ENCODE measurements at places on chromosomes 12 and 14.

DNA sequence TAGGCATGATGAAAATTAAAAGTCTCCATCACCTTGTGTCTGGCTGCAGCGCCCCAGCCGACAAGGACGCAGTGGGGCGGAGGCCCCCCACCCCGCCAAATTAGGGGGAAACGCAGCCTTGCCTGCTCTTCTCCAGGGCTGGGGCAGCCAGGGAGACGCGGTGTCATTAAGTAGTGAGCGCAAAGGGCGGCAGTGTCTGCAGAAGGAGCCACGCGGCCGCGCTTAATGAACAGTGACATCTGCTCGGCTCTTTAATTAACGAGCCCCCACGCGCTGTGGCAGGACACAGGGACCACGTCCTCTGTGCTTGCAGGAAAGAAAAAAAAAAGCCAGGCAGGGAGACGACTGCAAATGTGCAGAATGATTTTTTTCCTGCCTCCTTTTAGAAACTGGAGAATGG is 93.4 kb upstream of the NCOR2 start:
- DNase-seq: no peak

GRCh38 chr12:130433411-130433810 is 95.7 kb downstream of the PIWIL1 start:
- no peak for DNase-seq

GRCh38 chr12:105110851-105111250 is 3.3 kb downstream of the WASHC4 start:
- no peak for DNase-seq

- no peak for DNase-seq
Measured at GRCh38 chr12:114921781-114922180, 237.8 kb upstream of the TBX3 start.

- no peak for DNase-seq
Measured at GRCh38 chr14:80586131-80586530, 355.4 kb downstream of the CEP128 start.

GRCh38 chr14:100524233-100524932 is 62.8 kb downstream of the BEGAIN start:
- DNase-seq: no peak

- DNase-seq: no peak
Measured at GRCh38 chr12:50986966-50987737, 34.8 kb downstream of the HIGD1C start.

- DNase-seq: no peak
Measured at GRCh38 chr12:83859021-83859420, 1053.6 kb downstream of the SLC6A15 start.

- DNase-seq: no peak
Measured at GRCh38 chr12:115755725-115756085, 521.8 kb downstream of the MED13L start.

DNA sequence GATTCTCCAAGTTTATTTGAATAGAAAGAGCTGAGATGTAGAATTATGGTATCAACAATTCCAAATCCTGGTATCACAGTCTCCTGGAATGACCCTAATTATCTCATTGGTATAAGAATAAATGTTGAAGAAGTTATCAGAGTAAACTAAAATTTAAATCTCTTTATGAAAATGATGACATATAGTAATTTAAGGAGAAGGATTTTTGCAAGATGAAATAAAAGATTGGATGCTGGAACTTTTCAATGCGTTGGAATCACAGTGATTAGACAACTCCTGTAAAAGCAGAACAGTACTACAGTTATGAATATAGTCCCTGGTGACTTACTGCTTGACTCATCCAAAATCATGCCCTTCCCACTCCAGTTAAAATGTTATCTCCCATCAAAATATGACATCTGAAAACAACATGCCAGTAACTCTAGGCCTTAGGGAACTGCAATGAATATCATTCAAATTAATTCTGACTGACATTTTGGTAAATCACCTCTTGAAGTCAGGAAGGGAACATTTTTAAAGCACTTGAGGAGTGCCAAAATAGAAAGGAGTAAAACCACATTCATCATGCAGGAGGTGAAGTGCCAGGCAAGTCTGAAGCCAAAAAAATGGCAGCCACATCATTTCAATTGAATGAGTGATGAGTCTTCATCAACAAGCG is 197.8 kb upstream of the PRKD1 start:
- no peak for DNase-seq

GRCh38 chr12:7645395-7646177 is 20.1 kb downstream of the APOBEC1 start:
- DNase-seq: no peak

DNA sequence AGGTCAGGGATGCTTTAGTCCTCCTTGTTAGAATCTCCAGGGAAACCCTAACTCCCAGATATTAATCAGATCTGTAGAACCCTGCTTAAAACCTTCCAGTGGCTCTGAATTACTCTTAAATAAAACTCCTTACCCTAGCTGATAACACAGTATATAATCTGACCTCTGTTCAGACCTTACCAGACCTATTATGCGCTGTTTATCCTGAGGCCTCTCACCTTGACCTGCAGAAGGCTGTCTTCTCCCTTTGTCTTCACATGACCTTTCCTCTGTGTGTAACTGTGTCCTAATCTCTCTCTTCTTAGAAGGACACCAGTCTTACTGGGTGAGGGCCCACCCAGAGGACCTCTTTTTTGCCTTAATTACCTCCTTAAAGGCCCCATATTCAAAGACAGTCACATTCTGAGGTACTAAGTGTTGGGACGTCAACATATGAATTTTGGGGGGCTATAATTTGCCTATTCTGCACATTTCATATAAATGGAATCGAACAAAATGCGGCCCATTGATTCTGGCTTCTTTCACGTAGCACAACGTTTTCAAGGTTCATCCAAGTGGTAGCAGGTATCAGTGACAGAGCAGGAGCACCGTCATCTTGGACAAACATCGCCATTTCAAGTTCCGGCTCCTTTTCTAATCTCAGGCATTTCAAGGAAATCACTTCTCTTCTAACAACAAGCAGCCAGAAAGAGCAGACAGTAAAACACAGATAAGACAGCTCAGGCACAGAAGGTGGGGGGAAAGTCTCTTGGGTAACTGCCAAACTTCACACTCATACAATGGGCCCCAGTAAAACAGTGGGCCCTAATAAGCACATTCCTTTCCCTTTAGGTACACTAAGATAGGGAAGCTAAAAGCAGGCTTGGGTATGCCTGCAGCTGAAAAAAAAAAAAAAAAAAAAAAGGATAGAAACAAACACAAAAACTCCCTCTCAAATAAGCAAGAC is 200.2 kb upstream of the NUDT4 start:
- DNase-seq: no peak

All from effector memory CD4-positive, alpha-beta T cell (primary cell).